Head of caudate nucleus (tissue), 42 donors: ENCODE measurements at places on chromosomes 1 and 21.

DNA sequence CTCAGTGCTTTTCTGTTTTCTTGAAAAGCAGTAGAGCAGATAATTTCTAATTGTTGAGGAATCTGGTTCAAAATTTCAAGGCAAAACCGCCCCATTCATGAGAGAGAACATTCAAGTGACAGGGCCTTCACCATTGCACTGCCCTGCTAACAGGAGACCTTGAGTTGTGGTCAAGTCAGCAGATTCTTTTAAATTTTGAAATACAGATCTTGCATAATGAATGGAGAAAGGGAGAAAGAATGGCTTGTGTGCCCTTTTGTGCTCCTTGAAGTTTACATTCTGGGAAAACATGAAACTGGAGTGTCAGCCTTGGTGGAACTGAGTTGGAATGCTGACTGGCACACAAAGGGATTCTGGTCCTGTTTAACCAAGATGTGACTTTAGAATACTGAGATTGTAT, 164.5 kb upstream of the UBE2U start:
- DNase-seq, result no peak

DNA sequence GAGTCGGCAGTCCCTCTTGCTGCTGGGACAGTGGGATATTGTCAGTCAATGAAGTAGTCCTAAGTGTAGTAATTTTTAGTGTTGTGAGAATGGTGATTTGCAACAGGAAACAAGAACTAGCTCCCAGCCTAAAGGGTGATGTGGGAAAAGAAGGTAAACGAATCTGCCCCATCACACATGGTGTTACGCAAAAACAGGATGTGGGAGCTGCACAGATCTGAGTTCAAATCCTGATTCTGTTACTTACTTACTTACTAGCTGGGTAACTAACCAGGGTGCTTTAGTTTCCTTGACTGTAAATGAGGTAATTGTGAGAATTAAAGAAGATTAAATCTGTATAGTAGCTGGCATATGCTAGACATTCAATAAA, 22.3 kb downstream of the NAV1 start:
- no peak for DNase-seq

DNA sequence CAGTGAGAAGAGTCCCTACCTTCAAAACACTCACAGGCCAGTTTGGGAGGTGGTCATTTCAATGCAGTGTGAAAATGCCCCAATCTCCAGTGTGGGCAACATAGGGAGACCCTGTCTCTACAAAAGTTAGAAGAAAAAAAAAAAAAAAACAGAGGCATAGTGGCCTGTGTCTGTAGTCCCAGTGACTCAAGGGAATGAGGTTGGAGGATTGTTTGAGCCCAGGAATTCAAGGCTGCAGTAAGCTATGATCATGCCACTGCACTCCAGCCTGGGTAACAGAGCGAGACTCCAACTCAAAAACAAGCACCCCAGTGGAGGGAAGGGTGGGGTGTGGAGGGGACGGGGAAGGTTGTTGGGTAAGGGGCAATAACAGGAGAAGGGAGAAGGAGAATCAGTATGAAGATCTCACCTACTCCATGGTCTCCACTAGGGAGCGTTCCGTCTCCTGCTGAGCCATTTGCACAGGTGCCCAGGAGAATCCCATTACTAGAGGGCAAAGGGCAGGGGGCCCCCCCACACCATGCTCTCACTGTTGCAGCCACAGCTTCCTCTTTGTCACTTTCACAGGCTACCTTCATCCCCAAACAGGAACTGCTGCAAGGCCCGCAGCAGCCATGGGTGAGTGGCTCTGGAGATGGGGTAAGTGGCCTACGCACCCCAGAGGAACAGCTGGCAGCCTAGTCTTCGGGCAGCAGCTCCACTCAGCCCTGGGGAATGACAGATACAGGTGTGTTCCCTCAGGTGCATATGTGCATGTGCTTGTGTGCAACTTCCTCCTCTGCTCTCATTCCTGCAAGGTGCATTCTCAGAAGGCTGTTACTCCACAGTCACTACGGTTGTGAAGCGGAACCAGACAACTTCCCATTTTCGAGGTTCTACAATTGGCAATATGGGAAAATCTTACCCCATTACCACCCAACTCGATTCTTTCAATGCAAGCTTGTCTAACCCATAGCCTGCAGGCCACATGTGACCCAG, 87.9 kb upstream of the LYST start:
- no peak for DNase-seq

DNA sequence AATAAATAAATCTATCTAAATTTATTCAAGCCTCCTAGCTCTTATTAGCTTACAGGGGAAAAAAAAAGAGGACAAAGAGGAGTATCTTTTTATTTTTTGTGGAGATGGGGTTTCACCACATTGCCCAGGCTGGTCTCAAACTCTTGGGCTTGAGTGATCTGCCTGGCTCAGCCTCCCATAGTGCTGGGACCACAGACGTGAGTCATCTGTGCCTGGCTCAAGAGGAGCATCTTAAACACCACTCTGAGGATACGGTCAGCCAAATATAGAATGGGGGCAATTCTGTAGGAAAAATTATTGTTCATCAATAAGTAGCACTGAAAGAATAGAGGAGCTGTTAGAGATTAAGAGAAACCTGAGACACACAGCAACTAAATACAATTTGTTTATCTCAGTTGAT, 24.1 kb downstream of the SLC45A3 start:
- DNase-seq, result no peak

GRCh38 chr1:27599605-27600497, 4.1 kb downstream of the AHDC1 start:
- peak; percentile 31 for DNase-seq
